ENCODE measurements at places on chromosomes 13 and 19.

- DNase-seq, result no peak
Observed at GRCh38 chr19:35169221-35169995, 14.9 kb downstream of the FXYD5 start.

DNA sequence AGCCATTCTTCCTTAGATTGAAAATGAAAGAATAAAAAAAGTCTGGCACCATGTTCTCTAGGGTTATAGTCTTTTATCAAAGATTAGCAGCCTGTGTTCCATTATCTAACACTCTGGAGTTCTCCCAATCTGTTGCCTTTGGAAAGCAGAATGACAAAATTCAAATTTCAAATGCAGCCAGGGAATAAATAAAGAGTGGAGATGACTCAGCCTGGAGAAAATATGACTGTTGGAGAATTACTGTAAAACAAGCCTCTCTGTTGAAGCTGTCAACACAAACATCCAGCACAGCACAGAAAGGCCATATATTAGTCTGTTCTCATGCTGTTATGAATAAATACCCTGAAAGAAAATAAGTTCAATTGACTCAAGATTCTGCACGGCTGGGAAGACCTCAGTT, 650.5 kb upstream of the SLC10A2 start:
- no peak for DNase-seq

DNA sequence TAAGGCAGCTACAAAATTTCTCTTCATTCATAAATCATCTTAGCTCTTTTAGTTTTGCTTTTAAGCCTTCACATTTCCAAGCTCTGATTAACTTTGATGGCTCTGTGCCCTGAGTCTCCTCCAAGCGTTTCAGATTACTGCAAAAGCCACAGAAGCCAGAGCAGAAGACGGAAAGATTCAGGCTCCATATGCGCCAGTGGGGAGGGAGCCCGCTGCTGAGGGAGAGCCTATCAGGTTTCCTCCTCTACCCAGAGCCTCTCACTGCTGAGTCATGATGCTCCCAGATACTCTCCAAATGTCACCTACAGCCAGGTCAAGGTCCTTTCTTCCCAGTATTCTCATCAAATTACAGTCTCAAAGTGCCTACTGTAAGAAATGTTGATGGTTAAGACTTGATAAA, 193.6 kb downstream of the RAP2A start:
- peak; percentile 93 for DNase-seq

DNA sequence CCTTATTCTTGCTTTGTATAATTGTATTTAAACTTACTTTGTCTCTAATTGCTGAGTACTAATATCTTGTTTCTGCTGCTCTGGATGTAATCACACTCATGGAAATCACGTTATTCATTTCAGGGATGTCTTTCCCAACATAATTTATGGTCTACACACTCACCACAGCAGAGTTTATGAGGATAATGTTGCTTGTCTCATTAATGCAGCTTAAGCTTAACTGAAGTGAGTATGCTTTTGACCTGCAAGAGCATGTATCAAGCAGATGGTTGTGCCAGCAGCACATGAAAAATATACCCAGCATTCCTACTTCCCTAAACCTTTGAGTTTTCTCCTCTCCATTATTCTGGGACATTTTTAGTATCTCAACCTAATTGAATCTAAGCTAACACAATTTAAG, 1080.9 kb downstream of the SLITRK5 start:
- DNase-seq, result no peak

- DNase-seq, result peak; percentile 65
Observed at GRCh38 chr19:11987405-11988281, 22.8 kb downstream of the ZNF763 start.

- peak; percentile 55 for DNase-seq
Observed at GRCh38 chr19:3161453-3161852, 17.1 kb upstream of the S1PR4 start.

DNA sequence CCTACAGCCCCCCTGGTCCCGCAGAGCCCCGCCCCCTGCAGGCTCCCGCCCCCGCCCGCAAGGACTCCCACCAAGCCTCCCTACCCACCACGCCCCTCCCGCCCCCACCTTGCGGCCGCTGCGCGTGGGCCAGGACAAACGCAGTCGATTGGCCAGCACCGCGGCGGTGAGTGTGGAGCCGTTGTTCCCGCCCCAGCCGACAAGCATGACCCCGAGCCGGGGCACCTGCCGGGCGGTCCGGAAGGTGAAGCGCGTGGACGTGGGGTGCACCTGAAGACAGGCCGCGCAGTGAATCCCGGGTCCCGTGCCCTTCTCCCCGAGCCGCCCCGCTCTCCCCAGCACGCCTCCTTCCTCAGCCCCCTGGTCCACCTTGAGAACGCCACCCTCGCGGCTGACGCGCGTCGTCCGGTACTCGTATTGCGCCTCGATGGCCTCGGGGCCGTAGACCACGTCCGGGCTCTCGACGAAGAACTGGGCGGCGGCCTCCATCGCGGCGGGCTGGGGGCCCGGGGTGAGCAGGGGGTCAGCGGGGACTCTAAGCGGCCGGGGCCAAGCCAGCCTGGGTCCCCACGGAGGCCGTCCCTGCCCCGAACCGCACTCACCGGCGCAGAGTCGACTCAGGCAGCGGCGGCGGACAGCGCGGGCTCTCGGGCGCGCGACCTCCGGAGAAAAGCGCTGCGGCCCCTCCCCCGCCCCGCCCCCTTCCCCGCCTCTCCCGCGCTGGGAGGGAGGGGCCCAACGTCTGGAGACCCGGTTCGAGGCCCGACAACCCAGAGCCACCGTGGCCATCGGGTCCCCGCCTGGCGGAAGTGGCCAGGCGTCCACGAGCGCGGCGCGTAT, at the start of gene ISYNA1:
ISYNA1 (minus strand) TSS at position 643 of the 840 bp plus-strand sequence; CDS start at position 489, 154 bp downstream.
- DNase-seq, result no peak

DNA sequence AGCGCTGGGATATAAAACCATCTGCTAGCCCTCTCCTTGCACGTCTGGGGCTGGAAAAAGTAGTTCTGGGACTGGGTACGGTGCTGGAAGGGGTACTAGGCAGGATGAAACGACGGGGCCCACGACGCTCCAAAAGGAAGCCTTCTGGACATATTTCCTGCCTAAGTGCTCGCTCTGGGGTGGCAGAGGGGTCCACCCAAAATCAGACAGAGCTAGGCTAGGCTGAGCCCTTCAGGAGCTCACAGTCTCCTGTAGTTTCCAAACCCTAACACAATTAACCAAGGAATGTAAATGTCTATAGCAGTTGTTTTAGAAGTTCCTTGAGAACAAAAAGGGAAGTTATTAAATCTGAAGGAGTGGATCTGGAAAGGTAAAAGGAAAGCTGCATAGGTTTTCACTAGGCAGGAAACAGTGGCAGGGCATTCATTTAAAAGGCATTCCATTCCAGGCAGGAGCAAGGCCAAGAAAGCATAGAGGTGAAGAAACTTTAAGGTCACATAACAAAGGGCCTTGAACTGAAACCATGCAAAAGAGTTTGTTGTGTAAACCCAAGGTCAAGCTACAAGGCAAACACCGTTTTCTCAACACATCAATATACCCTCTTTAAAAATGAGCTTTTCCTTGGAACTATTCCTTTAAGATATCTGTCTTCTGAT, 634 bp upstream of the DIAPH3 start:
- DNase-seq, result no peak

- DNase-seq, result no peak
Observed at GRCh38 chr13:112768795-112769481, 79.1 kb downstream of the ATP11A start.

DNA sequence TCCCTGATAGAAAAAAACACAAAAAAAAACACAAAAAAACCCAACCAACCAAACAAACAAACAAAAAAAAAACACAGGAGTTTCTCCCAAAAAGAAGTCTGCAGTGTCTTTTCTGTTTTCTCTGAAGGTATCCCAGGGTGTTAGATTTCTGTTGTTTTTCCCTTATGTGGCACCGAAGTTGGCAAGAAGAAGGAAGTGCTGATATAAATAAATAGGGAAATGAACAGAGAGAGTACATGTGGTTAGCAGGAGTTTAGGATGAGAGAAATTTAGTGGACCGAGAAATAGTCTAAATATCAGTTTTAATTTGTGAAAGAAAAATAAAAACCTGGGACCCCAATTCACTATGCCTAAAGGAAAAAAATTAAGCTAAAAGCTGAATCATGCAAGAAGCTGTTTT, 287.0 kb upstream of the SGCG start:
- DNase-seq, result no peak

DNA sequence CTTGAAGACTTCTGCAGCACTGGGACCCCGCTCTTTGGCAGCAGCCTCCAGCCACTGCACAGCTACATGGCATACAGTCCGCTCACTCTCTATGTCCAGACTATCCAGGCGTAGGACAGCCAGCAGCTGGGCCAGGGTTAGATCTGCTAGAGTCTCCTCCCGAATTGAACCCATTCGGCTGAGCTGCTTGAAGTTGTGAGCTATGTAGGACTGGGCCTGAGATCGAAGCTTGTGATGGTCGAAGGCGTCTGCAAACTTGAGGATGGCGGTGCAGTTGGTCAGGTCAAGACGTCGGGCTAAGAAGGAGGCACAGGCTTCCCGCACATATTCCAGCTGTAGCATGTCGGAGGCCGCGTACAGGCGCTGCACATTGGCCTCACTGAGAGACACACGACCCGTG, 900 bp downstream of the KBTBD7 start:
- no peak for DNase-seq

- no peak for DNase-seq
Observed at GRCh38 chr13:71877256-71877653, 10.3 kb upstream of the DACH1 start.

DNA sequence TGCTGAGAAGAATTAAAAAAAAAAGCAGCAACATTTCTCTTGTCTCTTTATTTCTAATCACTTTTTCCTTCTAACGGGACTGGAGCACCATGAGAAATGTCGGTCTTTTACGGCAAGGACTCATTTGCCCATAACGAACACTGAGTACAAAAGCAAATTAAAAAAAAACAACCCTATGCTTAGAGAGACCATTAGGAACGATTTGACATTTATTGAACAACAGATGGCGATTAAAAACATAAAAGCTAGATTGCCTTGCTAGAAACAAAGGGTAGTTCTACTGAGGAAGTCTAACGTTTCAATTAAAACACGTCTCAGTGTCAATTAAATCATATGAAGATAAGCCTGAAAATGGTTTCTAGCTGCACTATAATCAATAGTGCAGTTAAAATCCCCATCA, 51.1 kb downstream of the OLFM4 start:
- DNase-seq, result no peak

DNA sequence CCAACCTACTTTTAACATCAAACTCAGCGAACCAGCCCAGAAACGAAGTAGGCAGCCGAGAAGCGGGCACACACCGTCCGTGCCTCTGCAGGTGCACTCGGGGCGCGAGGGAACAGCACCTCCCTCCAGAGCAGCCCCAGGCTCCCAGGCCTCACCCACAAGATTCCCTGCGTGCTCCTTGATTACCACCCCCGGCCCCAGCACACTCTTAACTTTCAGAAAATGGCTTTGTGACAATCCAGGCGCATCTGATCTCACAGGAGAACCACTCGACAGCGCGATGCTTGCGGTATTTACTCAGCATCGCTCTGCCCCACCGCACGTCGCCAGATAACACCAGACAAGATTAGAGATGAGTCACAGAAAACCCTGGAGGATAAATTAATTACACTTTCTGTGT, 134.9 kb upstream of the SPACA7 start:
- no peak for DNase-seq

Data from HT1080 (cell line).